Amygdala (tissue), 56 donors: ENCODE measurements at places on chromosomes 2 and 18.

DNA sequence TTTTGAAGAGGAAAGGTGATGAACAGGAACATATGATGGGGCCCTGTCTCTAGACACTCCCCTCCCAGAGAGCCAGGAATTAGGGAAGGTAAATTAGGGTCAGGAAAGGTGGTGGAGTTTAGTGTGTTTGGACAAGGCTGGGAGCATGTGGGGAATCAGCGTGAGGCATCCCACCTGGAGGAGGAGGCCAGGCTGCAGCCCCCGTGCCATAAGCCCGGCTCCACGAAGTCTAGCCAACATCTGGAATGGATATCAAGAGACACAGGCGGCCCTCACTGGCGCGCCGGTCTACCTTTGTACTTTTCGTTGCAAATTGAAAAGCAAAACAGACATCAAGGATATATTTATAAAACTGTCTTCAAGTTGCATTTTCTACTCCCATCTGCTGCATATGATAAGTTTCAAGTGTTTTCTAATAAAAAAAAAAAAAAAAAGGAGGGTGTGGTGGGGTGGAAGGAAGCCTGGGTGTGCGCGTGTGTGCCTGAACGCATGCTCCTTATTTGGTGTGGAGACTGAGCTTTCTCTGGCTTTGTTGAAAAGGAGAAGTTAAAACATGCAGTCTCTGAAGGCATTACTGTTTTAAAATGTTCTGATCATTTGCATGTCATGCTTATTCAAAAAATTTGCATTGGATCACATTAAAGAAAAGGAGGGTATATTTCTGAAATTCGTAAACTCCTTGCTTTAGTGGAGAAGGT is 546.7 kb upstream of the ID2 start:
- DNase-seq, result no peak

- peak; percentile 80 for DNase-seq
Measured at GRCh38 chr2:47072018-47072691, 83.0 kb downstream of the STPG4 start.

DNA sequence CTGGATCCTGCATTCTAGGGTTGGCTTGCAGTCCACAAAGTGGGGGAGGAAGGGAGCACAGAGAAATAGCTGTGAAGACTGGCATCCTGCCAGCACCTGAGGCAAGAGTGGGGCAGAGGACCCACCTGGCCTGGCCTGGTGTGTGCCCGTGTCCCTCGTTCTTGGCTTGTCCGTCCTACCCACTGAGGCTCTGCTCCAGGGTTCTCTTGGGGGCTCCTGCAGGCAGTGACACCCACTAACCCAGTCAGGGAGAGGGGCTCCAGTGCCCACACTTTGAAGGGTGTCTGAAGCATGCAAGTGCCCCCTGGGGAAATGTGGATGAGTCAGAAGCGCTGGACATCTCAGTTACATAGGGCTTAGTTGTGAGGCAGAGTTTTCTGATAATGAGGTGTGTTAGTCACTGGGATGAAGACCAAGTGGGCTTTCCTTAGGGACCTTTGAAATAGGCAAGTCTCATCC is 79.4 kb downstream of the SLC4A3 start:
- DNase-seq, result no peak

- no peak for DNase-seq
Measured at GRCh38 chr2:240554767-240555493, 2.9 kb downstream of the ANKMY1 start.

GRCh38 chr2:54618646-54619565 is 104.6 kb upstream of the EML6 start:
- DNase-seq, result no peak

DNA sequence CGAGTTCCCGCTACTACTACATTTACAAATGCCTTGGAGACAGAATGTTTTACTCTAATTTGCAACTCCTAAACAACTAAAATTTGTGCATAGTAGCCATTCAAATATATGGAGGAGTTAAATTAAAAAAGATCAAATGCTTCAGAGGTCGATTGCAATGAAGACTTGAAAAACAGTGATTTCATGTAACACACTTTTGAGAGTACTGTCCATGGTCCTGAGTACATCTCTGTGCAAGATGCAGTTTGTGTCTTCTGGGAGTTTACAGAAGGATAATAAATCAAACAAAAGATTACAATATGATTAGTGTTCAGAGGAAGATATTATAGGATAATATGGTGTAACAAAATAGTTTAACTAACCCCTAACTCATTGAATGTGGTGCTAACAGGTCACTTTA is 894.7 kb downstream of the TMEM182 start:
- no peak for DNase-seq

DNA sequence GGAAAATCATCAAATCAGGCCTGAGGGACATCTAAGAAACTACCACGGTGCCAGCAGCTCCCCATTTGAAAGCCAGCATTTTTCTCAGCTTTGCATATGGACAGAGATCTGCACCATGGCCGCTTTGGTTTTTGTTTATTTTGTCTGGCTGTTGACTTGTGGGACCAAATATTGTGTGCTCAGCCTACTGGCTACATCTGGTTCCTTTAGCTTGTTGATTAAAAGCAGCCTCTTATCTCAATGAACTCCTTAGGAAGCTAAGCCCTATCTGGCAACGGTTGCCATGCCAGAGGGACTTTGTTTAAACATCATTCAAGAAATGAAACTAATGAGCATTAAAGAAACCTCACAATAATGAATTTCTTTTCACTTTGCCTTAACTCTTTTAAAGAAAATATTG is 32.4 kb upstream of the CCDC150 start:
- DNase-seq, result no peak

- no peak for DNase-seq
Measured at GRCh38 chr2:20357638-20358389, 7.2 kb upstream of the PUM2 start.

DNA sequence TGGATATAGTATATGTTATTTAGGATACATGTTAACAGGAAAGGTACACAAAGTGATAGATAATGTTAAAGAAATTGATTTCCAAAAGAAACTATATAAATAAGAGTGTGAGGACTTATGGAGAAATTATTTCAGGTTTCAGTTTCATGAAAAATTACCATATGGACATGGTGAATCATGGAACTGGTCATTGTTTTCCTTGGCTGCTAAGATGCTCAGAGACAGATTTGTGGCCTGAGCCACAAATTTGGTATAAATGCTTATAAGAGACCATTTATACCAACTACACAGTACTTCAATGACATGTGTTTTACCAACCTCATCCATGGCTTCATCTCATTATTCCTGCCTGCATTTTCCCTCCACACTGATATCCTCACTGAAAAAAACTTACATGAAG is 188.1 kb downstream of the FMNL2 start:
- no peak for DNase-seq

DNA sequence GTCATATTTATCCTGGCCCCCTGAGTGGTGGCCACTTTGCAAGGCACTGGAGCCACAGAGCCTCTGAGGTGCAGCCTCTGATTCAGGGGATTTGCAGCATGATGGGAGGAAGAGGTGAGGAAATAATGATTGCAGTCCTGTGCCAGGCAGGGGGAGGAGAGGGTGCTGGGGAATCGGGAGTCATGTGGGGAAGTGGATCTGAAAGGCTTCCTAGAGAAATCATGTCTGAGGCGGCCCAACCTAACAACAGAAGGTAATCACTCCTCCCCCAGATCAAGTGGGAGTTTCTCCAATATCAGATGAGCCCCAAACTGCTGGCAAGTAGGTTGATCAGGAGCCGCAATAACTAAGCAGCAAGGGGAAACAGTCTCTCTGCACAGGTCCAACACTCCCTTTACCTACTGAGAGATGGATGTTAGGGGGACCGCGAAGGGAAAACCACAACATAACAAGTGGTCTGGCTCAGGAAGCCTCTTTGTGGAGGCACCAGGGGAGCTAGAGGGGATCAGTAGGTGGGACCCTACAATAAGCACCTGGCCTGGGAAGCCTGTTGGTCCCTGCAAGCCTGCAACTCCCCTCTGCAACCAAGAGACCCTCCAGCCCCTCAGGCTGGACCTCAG is 71.8 kb upstream of the NPAS2 start:
- DNase-seq, result no peak

DNA sequence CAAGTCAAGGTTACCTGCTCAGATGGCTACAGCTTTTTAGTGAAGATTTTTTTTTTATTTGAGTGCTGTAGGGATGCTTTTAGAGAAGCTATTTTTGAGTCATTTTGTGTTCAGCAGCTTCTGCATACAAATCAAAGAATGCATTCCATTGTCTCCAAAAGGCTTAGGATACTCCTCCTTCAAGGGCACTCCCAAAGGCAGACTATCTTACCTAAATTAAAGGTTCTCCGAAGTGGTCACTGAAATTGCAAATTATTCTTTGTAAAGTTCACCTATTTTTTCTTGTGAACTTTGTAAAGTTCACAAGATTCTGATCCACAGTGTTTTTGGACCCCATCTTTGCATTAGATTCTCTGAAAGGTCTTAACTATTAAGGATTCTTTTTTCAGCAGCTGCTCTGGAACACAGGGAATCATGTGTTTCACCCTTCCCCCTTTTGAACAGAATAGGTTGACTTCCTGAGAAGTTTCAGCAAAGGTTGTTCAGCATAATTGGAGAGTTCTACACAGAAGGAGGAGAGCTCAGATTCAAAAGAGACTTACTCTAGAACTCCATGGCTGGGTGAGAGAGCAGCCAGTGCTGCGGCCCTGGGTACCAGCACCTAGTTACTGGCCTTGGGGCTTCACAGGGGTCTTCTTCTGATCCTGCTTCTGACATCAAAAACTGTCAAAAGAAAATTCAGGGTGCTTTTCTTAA is 14.5 kb downstream of the CLIP4 start:
- DNase-seq, result no peak
